ENCODE measurements at places on chromosomes 6 and 20.

GRCh38 chr6:141682391-141682790 lies 450.3 kb upstream of the GJE1 start:
- DNase-seq = no peak

DNA sequence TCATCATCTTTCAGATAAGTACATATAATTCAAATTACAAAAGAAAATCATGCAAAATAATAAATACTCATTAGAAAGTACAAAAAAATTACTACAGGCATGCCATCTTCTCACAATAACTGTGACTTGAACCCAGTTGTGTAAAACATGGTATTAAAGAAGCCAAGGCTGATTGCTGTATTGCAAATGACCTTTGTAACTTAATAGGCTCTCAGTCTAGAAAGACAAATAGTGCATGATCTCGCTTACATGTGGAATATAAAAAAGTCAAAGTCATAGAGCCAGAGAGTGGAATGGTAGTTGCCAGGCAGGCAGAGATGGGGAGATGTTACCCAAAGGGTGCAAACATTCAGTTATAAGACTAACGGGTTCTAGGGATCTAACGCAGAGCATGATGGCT lies 626.1 kb downstream of the COL12A1 start:
- no peak for DNase-seq

GRCh38 chr6:7314414-7314813 lies 1.4 kb upstream of the SSR1 start:
- no peak for DNase-seq

- DNase-seq = no peak
These were observed 142.0 kb downstream of the UST start for GRCh38 chr6:148888856-148889255.

DNA sequence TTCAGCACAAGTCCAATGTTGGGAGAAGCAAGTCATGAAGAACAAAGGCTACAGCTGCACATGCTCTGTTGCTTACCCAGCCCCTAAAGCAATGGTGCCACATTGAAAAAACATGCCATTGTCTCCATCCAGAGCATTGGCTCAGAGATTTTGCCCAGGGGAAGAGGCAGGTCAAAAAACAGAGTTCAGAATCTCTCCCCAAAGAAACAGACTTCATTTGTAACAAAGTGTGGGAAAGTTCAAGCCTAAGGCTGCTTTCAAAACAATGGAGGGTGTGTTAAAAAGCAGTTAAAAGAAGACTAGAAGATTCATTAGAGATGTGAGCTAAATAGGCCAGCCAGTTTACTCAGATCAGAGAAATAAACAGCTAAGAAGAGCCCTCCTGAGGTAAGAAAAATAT lies 63.6 kb downstream of the DZANK1 start:
- no peak for DNase-seq

DNA sequence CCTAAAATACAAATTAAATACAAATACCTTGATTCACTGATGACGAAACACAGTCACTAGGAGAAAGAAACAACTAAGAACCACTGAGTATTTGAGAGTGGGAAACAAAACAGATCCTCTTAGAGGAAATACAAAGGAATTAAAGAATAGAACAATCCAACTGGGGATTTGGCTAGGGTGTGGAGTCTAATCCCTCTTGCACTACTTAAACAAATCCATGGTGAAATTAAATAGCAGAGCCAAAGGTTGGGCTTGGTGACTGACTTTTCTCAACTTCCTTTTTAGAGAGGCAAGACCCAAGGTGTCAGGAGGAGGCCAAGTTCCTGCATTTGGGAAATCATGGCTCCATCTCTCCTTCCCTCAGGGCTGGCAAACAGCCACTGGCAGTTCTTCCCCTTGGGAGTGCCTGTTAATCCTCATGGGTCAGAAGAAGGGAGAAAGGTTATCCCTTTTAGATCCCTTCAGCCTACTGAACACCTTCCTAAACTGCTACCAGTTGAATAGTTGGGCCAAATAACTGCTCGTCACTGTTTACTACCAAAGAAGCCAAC lies 101.2 kb upstream of the TRAF3IP2 start:
- no peak for DNase-seq

DNA sequence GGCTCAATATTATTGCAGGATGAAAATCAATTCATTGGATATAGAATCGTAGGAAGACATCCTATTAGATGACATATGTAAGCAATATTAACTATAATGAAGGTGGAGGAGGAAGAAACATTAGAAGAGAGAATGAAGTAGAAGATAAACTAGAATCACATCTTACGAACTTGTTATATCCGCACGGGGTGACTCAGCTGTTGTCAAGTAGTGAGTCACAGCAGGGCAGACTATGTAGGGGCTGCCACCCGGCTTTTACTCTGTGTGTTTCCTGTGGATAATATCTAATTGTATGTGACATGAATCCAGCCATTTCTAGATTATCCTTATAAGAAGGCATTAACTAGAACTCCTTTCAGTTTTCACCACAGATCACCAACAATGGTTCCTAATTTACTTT lies 520.2 kb downstream of the DOK5 start:
- DNase-seq = no peak

GRCh38 chr20:38973645-38974044 lies 11.5 kb downstream of the DHX35 start:
- no peak for DNase-seq

DNA sequence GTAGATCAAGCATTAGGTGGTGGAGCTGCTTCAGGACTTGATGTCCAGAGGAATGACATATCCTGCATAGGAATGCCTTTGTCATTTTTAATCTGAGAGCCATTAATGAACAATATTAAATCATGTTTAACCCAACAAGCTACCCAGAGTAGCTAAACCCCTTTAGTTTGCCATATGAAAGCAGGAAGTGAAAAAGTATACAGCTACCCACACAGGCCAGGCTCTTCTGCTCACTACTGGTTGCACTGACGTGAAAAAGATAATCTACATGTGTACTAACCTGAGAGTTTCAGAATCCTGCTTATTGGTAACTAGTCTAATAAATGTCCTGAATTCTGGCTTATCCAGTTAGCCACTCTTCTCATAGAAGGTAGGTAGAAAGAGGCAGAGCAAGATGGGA lies 19.9 kb downstream of the GLYATL3 start:
- no peak for DNase-seq

DNA sequence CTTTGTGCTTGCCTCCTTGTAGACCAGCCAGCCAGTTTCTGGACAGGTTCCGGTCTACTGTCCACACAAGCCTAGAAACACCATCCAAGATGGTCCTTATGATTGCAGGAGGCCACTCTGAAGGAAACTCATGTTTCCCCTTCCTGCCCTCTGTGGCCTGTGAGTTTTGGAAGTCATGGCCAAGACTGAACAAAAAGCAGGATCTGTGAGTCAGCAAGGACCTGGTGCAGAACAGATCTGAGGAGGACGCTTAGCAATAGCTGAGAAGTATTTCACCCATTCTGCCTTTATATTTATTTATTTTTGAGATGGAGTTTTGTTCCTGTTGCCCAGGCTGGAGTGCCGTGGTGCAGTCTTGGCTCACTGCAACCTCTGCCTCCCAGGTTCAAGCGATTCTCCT lies 134.6 kb upstream of the EEF1E1 start:
- no peak for DNase-seq

- DNase-seq = no peak
These were observed 60.4 kb downstream of the SLC22A3 start for GRCh38 chr6:160408528-160408927.

All from stimulated activated CD8-positive, alpha-beta memory T cell treated with anti-CD3 and anti-CD28 coated beads, Interleukin-7, amount 100 ng/mL, for 1 hour (primary cell).